Epithelial cell of prostate (primary cell): ENCODE measurements at places on chromosomes 7 and 10.

GRCh38 chr7:156028521-156028920 is 216.3 kb upstream of the SHH start:
- DNase-seq = no peak

DNA sequence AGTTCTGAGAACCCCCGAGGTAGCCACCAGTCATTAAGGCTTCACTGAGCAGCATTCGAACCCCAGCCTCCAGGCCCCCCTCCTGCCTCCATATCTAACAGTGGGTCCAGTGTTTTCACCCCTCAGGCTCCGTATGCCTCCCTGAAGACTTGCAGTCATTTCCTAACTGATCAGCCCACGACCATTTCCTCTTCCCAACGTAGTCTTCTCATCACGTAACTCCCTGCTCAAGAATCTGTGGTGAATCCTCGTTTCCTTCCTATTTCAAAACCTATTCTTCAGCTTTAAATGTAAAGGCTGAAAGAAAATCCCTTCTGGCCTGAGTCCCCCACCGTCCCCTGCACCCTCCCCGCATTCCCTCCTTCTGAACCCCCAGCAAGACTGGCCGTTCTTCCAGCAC is 21.1 kb downstream of the FRMD4A start:
- DNase-seq = no peak

GRCh38 chr10:98408799-98409198 is 6.2 kb downstream of the PYROXD2 start:
- no peak for DNase-seq

DNA sequence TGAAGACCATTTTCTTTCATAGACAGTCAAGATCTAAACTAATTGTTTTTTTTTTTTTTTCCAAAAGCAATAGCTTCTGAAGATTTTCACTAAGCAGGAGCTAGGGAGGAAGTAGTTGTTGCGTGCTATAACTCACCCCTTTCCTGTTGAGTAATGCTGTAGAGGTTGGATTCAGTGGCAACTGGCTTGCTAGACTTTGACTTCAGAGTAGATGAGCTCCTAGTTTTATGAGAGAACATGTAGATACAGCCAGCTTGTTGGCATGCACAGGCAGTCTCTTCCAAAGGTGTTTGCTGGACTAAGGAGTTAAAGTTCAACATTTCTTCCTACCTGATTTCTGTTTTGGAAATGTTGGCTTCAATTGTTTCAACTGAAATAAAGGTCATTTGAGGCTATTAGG is 66.2 kb upstream of the MXI1 start:
- DNase-seq = peak; percentile 16

DNA sequence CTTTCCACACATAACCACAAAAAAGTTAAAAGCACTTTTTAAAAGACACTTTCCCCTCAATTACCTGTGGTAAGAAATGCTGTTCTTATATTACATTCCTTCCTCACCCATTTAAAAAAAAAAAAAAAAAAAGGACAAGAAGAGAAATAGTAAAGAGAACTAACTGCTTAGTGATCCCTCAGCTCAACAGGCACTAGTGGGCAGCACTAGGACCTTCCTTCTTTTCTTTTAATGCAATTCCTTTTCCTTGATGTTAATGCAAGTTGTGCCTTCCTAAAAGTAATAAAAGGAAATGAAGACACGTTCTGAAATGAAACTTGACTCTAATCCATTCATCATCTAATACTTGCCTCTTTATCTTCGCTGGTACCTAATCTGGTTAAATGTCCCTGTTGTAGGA is 189.7 kb downstream of the TCF7L2 start:
- DNase-seq = no peak

DNA sequence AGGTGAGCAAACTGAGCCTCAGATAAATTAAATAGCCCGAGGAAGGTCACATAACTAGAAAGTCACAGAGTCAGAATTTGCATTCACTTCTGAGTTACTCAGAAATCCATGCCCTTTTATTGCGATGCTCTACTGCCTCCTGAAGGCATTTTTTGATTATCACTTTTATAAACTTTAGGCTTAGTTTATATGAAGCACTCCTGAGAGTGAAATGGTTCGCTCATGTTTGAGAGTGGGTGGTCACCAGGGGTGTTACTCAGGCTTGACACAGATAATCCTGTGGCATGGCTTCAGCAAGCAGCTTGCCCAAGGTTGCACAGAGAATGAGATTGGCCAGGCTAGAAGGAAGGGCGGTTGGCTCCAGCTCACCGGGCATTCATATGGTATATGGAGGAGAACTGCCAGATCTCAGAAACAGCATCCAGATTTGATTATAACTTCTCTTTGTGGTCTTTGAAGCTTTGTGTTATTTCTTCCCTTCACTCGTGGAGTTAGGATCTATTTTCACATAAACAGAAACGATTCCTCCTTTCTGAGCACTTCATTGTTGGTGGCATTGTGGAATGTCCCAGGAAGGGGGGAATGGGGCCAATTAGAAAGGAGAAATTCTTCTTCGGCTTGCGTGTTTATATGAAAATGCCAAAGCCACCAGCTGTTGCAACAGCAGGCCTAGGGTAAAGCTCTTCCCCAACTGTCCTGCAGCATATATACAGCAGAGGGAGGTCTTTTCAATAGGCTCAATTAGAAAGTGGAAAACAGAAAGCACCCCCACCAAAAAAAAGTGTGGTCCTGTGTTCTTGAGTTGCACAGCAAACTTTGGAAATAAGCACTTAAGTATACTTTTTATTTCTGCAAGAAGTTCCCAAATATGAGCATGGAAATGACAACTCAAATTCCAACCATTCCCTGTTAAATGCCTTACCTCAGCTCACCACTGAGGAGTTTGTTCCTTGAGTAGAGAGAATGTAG is 628.8 kb downstream of the SUGCT start:
- no peak for DNase-seq

- DNase-seq = no peak
Measured at GRCh38 chr7:70505468-70505867, 626.5 kb upstream of the GALNT17 start.

GRCh38 chr10:98917828-98918227 is 317.8 kb downstream of the HPSE2 start:
- no peak for DNase-seq

DNA sequence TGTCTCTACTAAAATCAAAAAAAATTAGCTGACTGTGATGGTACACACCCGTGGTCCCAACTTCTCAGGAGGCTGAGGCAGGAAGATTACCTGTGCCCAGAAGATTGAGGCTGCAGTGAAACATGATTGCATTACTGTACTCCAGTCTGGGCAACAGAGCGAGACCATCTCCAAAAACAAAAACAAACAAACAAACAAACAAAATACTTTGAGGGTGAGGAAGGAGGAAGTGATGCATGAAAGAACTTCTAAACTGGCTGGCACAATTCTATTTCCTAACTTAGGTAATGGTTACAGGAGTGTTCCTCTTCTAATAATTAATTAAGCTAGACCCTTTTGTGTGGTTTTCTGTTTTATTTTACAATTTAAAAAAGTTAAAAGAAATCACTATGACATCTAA is 15.5 kb downstream of the WAPL start:
- DNase-seq = no peak

DNA sequence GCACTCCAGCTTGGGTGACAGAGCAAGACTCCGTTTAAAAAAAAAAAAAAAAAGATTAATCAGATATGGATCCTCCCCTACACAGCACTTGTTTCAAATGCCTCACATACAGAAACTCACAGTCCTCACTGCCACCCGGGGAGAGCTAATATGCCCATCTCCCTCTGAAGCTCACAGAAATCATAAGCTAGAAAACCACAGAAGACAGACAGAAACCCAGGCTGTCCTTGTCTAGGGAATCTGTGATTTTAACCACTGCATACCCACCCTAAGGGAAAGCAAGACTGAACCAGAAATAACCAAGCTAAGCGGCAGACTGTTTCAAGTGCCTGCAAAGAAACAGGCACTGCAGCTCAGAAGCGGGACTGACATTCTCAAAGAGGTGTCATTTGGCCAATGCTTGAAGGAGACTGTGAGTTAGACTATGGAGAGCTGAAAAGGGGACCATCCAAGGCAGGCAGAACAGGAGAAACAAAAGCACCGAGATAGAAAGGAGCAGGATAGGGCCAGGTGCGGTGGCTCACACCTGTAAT is 37.6 kb downstream of the SLC37A3 start:
- DNase-seq = no peak

- DNase-seq = no peak
Measured at GRCh38 chr7:16660702-16661464, 14.9 kb downstream of the BZW2 start.

- no peak for DNase-seq
Measured at GRCh38 chr7:97270280-97270679, 152.8 kb downstream of the SDHAF3 start.

DNA sequence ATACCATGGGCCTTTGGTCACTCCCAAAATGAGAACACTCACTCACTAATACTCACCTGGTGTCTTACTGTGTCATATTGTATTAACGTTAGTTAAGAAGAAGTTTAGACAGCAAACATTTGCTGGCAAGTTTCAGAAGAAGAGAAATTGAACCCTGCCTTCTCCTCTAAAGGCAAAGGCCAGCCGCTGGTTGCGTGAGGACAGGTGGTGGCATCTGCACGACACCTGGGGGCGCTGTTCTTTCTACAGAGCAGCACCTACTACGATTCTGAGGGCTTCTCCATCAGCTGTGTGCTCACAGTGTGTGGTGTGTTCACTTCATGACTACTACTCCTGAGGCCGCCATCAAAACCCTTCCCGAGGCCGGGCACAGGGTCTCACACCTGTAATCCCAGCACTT is 17.9 kb upstream of the CLEC2L start:
- no peak for DNase-seq

DNA sequence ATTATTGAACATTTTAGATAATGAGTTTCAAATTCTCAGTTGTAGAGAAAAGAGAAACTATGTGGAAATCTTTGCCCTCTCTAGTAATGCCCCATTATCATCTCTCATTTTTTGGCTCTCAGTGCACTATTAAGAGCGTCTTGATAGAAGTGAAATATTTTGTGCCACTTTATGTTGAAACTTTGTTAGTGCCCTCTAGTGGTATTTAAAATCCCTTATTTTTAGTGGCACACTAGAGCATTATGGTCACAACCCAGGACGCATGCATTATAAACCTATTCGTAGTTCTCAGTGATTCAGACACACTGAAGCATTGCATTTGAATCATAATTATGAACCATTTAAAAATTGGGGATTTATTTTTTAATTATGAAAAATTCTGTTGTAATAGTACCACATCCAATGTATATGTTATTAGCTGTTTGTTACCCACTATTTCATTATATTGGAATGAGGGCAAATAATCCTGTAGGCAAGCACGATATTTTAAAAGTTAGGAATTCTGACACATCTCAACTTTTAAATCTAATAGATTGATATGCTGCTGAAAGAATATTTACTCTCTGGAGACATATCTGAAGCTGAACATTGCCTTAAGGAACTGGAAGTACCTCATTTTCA is 21.9 kb downstream of the PDCD4 start:
- DNase-seq = no peak

- DNase-seq = no peak
Measured at GRCh38 chr10:21488246-21488956, 37.1 kb downstream of the SKIDA1 start.

DNA sequence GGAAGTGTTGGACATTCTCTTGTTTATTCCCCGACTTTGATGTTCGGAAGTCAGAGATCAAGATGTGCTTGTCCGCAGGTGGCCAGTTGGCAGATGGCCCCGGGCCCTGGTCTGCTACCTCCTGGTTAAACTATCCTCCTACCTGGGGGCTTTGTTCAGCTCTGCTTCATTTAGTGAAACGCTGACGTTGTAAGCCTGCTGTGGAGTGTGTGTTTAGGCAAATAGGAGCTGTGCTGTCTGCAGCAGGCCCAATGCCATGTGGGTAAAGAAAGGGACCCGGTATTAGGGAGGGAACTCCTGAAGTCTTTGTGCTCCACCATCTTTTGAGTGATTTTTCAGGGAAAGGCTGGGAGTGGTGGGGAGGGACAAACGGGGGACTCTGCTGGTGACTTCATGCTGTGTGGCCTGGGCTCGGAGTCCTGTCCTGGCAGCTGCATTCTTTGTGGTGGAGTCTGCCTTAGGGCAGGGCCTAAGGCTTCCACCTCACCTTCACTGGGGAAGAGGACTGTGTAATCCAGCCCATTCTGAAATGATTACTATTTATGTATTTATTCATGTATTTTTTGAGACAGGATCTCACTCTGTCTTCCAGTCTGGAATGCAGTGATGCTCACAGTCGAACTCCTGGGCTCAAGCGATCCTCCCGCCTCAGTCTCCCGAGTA is 171.1 kb upstream of the KLF6 start:
- DNase-seq = no peak

DNA sequence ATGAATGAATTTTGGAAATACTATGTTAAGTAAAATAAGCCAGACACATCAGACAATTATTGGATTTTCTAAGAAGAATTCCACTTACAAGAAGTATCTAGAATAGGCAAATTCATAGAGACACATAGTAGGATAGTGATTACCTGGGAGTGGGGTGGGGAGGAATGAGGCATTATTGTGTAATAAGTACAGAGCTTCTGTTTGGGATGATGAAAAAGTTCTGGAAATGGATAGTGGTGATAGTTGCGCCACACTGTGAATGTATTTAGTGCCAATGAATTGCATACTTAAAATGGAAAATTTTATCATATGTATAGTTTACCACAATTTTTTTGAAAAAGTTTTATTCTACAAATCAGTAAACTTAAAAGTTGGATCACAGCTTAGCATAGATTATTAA is 297.2 kb upstream of the KAT6B start:
- DNase-seq = no peak
